ENCODE measurements at places on chromosomes 2 and 18. TPM values are rescaled to one million over a fixed set of nuclear protein-coding genes. Genes with fewer than 3 reads are reported as not detected.
A peak's percentile ranks its signal among the peaks of the same experiment; 100 is the strongest.

Gene MAB21L4
- total RNA-seq, result 0.55 TPM

DNA sequence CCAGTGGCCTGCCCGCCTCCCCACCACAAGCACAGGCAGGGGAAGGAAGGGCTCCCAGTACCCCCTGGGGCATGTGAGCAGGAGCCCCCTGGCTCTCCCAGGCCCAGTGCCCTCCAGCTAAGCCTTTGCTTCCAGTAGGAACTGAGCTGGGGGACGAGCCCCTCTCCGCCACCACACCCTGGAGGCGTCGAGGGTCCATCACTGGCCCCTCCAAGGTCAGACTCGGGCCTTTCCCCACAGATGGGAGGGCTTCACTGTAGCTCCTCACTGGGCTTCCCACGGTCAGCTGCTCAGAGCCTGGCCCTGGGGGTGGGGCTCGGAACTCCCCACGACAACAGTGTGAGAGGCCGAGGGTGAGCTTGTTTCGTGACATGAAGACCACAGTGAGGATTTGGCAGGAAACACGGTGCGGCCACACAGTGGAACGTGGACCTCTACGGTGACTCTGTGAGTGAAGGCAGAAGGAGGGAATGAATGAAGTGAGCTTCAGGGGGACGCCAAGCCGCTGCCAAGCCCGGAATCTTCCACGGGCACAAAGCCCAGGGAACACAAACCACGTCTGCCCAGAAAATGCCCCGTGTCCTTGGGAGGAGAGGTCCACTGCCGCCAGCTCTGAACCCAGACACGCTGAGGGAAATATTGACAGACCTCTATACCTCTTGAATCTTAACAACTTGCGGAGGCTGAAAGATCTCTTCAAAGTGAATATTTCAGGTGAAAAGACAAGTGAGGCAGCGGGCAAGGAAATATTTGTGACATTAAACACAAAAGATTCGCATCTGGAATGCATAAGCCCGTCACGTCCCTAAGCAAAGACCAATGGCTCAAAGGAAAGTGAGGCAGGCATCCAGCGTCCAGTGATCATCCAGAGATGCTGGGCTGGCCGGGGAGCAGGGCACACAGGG, 144.8 kb upstream of the GPC1 start:
- no peak for DNase-seq

DNA sequence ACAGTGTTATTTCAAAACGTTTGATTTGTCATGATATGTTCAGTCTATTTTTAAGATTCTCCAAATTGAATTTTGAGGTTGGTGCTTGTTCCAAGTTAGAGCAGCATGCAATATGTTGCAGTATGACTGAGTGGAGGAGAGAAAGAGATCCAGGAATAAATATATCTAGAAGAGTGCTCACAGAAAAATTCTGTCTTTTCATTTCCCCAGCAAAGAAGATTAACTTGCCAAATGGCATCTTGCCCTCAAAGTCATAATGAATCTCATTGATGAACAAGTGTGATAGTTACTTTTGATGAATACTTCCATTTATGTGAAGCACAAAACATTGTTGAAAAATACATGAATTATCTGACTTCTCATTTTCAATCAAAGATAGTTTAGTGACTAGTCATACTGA, 95.9 kb downstream of the KCNJ3 start:
- peak; percentile 4 for DNase-seq

Gene CCDC148
- total RNA-seq, result not detected

Gene DCDC2C
- not detected for total RNA-seq

DNA sequence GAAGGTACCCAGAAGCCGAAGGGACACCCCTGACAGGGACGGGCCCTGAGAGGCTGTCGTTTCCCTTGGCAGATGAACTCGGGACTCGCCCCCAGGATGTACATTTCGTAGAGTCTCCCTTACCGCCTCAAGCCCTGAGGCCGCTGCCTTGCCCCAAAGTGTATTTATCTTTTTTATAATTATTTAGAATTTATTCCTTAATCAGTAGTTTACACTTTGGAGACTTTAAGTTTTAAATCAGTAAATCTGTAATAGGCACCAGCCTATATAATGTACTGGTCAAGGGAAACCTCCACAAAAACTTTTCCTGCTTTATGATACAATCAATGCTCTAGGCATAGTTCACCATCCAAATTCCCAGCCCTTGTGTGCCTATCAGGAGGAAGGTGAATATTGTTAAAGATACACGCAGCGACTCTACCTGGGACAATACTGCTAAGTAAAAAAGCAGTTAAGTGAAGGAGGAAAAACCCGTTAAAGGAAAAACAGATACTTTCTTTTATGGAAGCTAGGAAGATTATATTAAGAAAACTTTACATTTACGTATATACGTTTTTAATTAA, 848 bp downstream of the VRK2 start:
- peak; percentile 11 for DNase-seq
